ENCODE measurements at places on chromosomes 2 and 18.

GRCh38 chr2:55949211-55949610 lies 25.6 kb upstream of the EFEMP1 start:
- DNase-seq, result no peak

GRCh38 chr2:148106331-148106730 lies 85.4 kb downstream of the MBD5 start:
- DNase-seq, result no peak

DNA sequence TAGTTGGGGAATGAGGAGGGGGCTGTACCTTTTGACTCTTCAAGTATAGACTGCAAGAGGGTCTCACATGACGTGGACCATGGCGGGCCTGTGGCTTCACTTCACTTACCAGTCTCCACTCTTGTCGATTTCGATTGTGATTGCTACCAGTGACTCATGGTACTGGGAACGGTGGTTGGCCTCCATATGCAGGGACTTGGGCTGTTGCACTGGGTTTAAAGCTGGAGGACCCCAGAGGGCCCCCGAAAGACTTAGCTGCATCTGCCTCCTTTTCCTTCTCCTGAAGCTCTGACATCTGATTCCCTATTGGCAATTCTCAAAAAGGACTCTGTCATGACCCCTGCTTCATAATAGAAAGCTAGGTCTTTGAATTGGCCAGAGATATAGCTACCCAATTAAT lies 43.4 kb downstream of the HK2 start:
- no peak for DNase-seq

DNA sequence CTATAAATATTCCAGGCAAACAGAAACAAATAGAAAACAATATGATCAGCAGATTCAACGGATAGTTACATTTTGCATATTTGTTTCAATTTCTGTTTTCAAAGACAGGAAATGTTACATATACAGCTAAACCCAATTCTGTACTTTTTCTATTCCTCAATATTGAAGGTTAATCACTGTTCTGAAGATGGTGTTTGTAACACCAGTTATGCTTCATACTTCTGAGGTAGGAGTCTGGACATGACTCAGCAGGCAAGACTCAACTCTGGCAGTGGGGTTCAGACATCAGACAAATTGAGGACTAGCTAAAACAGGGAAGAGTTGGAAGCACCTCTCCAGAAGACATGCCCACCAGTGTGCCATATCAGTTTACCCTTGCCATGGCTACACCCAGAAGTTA lies 16.6 kb downstream of the SERPINB13 start:
- DNase-seq, result no peak

- no peak for DNase-seq
These were observed 45.8 kb downstream of the LAMA3 start for GRCh38 chr18:23735021-23735464.

DNA sequence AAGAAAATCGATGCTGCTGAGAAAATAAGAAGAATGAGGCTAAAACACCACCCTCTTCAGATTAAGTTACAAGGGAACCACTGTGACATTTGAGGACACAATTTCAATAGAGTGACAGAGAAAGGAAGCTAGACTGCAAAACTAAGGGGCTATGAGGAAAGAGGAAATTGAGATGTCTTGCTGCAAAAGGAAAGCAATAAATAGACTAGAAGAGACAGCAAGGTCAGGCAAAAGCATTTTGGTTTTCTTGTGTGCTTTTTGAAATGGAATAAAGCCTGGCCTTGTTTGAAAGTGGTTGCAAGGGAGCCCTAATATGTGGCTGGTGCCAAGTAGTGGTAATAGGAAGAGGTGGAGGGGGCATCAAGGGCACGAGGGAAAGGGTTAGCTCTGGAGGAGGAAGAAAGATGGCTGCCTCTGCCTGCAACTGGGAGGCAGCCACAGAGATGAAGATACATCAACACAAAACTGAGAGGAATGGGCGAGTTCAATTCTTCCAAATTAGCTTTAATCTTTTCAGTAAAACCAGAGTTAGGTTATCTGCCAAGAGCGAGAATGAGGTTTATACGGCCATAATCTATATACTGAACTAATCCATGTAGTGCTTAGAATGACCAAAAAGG lies 1.2 kb upstream of the MRO start:
- no peak for DNase-seq

DNA sequence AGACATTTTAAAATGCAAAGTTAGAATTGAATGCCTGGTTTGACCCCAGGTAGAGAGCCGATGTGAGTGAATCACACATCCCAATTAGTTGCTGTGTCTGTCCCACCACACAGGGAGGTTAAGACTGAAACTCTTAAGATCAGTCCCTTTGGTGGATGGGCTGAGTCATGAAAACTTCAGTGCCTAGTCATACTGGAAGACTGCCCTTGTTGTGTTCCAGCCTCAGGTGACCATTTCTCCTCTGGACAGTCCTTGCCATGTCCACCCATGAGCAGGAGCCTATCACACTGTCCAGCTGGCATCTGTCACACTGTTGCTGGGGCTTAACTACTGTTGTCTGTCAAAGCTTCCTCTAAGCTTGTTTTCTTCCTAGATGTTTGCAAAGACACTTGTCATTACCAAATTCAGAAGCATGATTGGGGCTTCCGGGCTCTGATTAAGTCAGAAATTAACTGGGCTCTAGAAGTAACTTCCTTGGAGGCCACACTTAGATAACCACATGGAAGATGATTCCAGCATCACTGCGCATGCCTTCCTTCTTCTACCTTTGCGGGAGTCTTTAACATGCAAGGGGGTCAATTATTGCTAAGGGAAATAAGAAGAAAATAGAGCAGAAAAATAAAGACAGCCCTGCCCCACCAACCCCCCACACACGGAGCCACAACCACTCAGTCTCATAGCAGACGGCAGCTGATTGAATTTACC lies 21.3 kb downstream of the CYRIA start:
- DNase-seq, result no peak

DNA sequence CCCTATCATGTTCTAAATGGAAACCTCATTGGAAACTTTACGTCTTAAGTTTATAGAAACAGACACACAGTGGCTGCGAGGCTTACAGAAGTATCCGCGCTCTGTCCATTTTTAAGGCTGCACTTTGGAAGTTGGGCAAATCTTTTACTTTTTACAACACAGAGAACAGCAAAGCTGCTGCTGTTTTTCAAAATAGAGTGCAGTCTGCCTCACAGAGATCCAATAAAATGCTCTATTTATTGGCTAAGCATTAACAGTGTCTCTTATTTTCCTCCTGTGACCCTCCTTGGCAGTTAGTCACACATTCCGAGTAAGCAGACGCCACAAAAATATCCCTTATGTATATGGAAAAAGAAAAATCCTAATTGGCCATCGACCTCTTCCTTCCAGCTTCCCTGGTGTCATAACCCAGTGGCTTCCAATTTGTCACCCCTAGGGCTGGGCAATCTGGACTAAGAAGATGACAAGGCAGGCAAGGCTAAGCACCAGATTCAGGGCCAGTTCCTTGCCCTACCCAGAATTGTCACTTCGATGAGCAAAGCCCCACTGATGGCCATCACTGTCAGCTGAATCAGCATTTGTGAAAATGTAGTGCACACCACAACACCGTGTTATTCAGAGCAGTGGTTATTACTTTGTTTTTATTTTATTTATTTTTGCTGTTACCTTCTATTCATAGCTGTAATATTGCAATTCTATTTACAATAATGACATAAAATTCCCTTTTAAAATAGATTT lies 47.7 kb upstream of the MEIS1 start:
- DNase-seq, result no peak

DNA sequence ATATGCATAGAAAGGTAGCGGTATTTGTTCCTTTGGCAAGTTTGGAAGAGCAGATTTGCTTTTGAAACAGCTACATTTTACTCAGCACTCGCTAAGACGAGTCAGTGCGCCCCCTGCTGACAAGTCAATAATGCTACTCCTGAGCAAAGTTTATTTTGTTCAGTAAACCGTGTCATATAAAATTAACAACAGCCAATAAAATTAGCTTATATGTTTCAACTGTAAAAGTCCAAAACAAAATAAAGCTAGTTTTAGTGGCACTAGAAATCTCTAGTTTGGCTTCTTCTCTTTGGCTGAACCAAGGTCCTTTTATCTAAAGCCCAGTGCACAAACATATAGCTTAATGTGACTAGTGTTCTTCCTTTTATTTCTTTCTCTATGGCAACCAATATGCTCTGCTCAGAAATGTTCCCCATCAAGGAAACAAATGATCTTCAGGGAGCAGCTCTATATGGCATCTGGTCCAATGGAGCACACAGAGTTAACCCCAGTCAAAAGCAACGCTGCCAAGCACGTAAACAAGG lies 4.2 kb upstream of the POU3F3 start:
- peak; percentile 36 for DNase-seq

DNA sequence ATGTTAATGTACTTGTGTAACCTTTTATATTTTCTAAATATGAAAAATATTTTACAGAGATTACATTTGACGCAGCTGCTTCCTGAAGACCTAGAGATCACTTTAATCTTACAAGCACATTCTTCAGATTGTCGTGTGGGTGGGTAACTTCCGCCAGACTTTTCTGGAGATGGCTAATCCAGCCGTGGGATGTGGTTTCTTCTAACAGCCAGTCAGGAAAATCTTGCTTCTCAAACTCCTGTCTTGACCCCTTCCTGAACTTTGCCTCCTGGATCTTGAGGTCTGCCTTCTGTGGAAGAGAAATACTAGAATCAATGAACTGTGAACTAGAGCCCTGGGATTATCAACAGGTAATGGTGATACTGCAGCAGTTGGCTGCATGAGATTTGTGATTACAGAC lies 401.6 kb upstream of the TNP1 start:
- DNase-seq, result no peak

DNA sequence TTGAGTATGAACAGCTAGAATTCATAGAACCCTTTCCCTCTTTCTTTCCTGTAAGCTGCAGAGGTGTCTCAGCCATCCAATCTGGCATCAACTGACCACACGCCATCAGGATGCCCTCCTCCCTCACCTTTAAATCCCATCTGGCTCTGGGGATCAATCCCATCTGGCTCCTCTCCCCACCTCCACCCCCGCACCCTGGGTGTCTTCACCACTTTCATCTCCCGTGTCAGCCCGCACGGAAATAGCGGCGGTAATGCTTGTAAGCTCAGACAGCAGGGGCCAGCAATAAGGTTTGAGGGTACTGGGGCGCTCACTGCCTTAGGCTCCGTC lies 508 bp upstream of the TUBA4B start:
- DNase-seq, result no peak

DNA sequence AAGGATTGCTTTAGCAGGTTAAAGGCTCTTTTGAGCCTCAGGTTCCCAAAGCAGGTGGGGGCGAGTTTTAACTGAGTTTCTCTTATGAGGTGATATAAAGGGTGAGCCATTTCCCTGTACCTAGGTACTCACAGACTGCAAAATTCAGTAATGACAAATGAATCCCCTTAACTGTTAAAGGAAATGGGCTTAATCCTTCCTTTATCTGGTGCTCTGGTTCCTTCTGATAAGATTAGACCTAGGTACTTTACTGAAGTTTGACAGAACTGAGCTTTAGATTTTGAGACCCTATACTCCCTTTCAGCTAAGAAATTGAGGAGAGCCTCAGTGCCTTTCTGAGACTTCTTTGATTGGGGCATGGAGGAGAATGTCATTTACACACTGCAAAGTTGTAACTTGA lies 42.6 kb downstream of the STK17B start:
- DNase-seq, result no peak

DNA sequence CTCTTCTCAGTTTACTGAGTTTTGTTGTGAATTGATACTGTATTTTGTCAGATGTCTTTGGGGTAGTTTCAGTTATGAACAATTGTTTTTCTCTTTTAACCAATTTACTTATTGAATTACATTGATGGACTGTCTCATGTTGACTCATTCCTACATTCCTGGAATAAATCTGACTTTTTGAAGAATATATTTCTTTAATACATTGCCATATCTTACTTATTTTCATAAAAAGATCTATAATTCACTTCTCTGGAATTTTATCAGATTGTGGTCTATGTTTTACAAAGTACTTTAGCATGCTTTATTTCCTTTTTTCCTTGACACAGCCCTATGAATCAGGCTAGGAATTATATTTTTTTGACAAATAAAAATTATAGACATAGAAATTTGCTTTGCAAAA lies 268.3 kb downstream of the PLCL1 start:
- no peak for DNase-seq

GRCh38 chr2:120606931-120607330 lies 128.7 kb upstream of the GLI2 start:
- no peak for DNase-seq

- DNase-seq, result no peak
These were observed 314.8 kb downstream of the TSN start for GRCh38 chr2:122070241-122070731.

DNA sequence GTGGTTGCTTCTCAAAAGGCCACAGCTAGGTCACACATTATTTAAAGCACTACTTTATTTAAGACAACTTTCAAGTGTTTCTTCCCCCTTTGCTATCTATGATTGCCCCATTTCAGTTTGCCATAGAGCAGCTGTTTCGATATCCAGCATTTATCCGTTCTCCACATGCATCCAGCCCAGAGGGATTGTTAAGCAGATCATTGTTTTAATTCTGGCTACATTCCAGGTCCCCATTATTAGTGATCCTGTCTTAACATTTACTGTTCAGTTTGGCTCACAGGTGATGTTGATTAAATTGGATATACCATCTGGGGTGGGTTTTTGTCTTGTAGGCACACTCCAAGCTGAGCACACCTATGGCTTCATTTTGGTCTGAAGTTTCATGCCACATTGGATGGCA lies 638.7 kb downstream of the ZEB2 start:
- no peak for DNase-seq

DNA sequence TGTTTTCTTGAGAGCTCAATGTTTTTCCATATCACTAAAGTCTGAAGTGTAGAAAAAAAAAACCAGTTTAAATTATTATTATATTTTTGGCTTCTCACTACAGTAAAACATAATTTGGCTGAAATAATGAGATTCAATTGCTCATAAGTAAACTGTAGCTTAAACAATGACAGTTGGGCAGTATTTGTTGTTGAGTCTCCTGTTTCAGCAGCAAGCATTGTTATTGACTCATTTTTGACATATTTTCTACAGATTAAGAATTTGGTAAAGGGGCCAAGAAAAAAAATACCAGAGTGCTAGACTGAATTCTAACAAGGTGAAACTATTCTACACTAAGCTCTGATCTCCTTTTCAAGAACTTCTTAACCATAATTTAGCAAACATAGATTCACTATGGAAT lies 2070.4 kb upstream of the CELF4 start:
- DNase-seq, result no peak

GRCh38 chr2:23273786-23274185 lies 111.2 kb upstream of the KLHL29 start:
- DNase-seq, result no peak

GRCh38 chr18:35457140-35457704 lies 40.5 kb downstream of the INO80C start:
- no peak for DNase-seq

DNA sequence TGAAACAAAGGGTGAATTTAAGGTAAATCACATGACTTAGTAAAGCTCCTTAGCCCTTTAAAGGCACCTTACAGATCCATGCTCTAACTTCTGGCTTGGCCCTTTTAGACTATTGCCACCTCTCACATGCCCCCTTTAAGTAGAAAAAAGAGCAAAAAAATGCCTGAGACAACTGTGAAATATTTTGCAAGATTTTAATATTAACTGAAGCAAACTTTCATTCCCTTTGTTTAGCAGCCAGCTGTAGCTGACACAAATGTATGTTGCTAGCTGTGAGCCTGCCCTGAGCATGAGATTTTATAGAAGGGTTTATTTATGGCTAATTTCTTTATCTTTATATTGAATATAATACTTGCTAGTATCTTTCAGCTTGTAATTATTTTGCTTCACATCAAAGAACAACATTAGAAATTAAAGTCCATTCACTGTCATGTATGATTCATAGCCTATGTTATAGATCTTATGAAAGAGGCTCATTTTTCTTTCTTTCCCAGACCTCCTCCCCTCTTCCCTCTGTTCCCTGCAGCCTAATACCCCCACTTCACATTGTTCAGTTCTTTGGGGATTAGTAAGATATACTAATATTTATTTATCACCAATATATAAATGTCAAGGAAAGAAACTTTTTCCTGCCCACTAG lies 637.2 kb upstream of the ZEB2 start:
- no peak for DNase-seq
